ENCODE measurements at places on chromosomes 7 and 10. TPM values are rescaled to one million over a fixed set of nuclear protein-coding genes. Genes with fewer than 3 reads are reported as not detected.
A peak's percentile ranks its signal among the peaks of the same experiment; 100 is the strongest.

GRCh38 chr10:72847681-72848080 lies 45.9 kb upstream of the OIT3 start:
- DNase-seq, result no peak

DNA sequence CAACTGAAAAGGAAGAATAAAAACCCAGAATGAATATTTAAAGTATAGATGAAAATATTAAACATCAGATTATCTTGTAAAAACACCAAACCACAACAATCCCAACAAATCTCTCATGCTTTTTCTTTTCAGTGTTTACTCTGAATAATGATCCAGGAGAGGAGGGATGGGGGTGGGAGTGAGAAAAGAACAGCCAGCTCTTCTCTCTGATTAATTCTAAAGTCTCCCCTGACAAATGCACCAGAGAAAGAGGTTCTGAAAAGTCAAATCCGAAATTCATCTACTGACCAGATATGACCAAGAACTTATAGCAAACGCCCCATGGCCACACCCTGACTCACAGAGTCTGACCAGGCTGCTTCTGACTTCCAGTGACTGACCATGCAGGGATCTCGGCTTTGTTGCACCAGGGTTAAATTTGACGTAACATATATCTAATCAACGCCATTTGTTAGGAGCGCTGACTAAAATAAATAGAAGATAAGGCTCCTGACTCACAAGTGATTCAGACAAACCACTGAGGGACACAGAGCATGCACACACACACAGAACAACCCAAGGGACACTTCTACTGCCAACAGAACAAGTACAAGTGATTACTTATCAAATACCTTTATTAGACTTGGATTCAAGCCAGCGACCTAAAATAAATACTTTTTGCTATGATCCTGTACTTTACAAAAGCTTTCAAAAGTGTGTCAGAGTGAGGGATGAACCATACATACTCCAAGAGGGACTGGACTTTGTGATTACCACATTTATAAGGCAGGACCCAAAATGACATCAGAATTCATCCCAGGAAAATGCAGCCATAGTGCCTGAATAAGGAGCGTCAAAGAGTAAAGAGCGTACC lies 9.3 kb upstream of the SPOCK2 start:
- DNase-seq, result peak; percentile 99

- DNase-seq, result no peak
Measured at GRCh38 chr10:124697443-124697836, 46.7 kb downstream of the FAM53B start.

- DNase-seq, result no peak
Measured at GRCh38 chr7:36945612-36946400, 221.5 kb upstream of the AOAH start.

GRCh38 chr10:133094866-133095265 lies 7.1 kb downstream of the ADGRA1 start:
- DNase-seq, result no peak

DNA sequence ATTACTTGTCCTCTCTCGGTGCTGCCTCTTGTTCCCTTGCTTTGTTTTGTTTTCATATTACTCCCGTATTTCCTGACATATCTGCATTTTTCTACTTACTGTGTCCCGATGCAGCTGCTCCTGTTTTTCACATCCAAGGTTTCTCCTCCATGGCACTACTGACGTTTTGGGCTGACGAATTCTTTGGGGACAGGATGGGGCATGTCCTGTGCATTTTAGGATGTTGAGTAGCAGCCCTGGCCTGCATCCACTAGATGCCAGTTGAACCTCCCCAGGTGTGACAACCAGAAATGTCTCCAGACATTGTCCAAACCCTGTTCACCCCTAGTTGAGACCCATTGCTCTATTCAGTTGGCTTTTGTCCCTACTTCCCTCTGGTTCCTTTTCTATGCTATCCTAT lies 12.4 kb downstream of the ZNF789 start:
- no peak for DNase-seq

DNA sequence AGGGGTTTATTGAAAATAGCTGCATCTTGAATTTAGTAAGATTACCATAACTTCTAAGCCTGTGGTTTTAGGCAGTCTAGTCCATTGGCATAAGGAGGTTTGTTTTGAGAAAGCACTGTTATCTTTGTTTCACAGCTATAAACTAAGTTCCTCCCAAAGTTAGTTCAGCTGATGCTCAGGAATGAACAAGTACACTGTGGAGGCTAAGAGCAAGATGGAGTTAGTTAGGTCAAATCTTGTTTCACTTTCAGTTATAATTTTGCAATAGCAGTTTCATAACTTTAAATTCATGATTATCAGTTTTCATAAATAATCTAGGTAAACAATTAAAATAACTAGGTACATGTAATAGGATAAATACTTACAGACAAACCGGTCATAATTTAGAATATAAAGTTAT lies 15.4 kb downstream of the SEC61G start:
- no peak for DNase-seq

DNA sequence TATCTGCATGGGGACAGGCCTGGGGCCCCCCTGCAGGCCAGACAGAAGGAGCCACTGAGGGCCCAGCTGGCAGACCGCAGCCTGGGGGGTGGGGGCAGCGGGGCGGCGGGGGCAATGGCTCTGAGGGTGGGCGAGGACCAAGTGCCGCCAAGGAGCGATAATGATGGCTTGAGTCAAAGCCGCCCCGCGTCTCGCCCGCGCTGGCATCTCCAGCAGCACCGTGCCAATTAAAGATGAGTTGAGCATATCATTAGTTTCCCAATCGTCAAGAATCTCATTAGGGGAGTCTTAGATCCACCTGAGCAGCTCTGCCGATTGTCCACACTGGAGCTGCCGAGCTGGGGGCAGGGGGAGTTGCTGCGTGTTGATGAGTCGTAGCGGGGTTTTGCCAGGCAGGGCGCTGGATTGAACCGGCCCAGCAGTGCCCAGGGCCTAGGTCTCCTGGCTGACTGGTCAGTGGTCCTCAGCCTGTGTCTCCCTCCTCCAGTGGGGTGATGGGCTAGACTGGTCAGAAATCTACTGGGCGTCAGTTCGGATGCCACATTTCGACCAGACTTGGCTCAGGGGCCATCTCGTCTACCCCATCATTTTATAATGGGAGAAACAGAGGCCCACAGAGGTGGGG lies 41.0 kb upstream of the PSMG3 start:
- no peak for DNase-seq

GRCh38 chr10:42491001-42491592 lies 147.3 kb downstream of the ZNF33B start:
- DNase-seq, result peak; percentile 13

DNA sequence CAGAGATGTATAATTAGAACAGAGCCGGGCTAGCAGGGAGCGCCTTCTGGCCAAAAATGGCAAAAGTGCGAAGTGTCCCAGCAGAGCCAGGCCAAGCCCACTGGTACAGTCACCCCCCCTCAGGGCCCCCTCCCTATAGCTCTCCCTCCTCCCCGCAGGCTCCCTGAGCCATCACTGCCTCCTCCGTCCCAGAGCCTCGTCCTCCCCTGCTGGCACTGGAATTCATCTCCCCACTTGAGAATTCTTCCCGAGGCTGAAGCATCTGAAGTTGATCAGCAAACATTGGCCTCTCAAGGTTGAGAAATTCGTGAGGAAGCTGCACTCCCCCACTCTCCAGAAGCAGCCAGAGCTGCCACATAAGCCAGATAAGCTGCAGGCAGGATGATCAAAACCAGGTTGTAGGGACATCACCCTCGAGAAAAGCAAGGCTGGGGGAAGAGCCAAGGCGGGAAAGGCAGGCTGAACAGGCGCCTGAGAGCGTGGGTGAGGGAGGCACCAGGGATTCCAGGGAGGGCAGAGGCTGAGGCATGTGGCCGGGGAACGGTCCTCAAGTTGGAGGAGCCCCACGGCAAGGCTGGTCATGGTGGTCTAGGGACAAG lies 23.4 kb downstream of the CAMK2G start:
- no peak for DNase-seq

DNA sequence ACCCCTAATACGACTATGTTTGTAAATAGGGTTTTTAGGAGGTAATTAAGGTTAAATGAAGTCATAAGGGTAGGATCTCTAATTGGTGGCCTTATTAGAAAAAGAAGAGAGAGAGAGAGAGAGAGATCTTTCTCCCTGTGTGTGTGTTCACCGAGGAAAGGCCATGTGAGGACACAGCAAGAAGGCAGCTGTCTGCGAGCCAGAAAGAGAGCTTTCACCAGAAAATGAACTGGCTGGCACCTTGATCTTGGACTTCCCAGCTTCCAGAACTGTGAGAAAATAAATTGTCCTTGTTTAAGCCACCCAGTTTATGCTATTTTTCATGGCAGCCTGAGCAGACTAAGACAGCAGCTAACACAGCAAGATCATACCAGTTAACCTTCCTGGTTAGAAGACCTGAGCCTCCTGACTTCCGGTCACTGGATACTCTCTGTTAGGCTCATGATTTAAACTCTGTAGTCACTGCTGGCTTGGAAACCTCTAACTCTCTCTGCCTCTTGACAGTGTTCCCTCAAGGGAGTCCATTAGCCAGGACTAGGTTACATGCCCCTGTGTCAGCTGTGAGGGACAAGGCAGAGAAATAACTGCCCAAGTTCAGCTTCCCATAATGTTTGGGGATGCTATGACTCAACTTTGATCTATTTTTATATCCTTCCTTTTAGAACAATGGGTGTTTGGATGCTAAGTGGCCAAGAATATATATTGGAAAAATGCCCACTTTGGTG lies 102.3 kb downstream of the DYNC1I1 start:
- no peak for DNase-seq

DNA sequence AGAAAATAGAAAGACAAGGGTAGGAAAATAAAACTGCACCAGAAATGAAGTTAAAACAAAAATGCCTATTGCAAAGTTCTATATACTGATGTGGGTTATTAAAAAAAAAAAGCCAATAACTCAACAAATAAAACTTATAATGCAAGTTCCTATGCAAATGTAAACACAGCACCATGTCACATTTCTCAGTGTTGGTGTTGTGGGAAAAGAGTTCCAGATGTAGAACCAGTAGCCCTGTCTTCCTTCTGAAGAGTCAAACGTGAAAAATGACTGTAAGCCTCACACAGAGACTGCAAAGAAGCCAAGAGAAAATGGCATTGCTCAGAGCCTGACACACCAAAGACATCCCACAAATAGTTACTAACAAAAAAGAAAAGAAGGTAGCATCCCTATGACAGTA lies 10.1 kb downstream of the PON2 start:
- DNase-seq, result peak; percentile 49

- DNase-seq, result no peak
Measured at GRCh38 chr10:117543225-117544003, 868 bp downstream of the EMX2 start.

DNA sequence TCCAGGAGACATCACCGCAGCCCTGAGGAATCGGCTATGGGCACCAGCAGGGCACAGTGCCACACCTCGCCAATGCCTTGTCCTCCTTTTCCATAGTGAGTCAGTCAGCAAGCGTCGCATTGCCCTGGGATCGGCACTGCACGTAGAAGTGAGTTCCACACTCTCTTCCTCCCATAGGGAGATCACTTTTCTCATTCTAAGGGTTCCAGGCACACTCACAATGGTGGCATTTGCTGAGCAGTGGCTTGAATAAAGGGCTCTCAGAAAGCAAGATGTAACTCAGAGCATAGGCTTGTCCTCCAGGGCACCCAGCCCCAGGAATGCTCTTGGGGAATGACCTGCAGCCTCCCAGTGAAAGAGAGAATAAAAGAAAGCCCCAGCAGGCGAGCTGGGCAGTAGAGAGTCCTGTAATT lies 1.1 kb upstream of the VIM start:
- no peak for DNase-seq

DNA sequence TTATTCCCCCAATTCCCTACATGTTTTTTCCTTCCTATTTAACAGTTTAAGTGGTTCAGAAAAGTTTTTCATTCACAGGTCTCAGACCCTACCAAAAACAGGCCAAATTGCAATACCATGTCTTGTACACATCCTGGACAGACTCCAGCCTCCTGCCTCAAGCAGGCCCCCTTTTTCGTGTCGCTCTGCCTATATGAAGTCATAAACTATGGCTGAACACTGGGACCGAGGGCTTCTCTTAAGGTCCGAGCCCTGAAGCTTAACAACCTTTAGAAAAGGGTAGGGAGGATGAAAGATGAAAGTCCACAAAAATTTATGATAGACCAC lies 1.4 kb downstream of the FBXW4 start:
- peak; percentile 66 for DNase-seq

- DNase-seq, result no peak
Measured at GRCh38 chr7:132368246-132368900, 207.9 kb downstream of the PLXNA4 start.

DNA sequence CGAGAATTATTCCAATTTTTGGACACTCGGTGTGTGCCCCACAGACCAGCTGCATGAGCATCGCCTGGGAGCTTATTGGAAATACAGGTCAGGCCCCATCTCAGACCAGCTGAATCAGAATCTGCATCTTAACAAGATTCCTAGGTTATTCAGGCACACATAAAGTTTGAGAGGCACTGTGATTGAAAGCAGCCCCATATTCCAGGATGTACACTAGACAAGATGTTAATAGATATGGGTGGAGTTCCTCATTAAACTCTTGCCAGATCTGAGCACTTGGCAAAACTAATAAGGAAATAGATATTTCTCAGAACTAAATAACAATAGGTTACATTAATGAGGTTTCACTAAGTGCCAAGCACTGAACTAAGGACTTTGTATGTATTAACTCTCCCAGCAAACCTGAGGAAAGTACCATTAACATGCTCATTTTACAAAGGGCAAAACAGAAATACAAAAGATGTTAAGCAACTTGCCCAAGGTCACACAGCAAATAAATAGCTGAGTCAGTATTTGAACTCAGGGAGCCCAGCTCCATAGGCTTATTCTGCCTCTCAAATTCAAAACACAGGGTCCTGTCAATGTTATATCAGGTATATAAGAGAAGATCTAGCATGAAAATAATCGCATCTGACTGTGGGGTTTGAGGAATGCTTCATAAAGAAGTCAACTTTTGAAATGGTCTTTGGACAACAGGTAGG lies 29.9 kb downstream of the PPP1R3C start:
- DNase-seq, result no peak

DPYSL4 gene
- 1.1 TPM for polyA plus RNA-seq

CTAGE6 gene
- polyA plus RNA-seq, result not detected

OR2A42 gene
- polyA plus RNA-seq, result 0.02 TPM

MMP21 gene
- not detected for polyA plus RNA-seq

HOXA7 gene
- polyA plus RNA-seq, result 5.3 TPM

All from fibroblast of lung (primary cell).